Frontal cortex (tissue), 4 donors: ENCODE measurements at places on chromosomes 6 and 20. TPM values are rescaled to one million over a fixed set of nuclear protein-coding genes. Genes with fewer than 3 reads are reported as not detected.

DNA sequence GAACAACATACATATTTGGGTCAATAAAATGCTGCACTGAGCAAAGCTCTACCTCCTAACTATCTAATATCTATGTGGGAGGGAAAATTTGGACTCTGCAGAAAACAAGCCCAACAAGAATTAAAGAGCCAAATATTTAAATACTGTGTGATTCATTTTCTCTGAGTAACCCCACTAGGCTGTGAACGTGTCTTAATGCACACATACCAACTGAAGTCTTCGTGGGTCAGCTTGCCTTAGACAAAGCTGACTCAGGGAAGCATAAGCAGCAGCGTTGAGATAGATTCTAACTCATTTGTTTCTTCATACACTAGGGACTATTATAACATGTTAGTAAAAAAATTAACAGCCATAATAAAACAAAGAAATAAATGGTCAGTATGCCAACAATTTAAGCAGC lies 114.3 kb downstream of the GJA1 start:
- no peak for DNase-seq

DNA sequence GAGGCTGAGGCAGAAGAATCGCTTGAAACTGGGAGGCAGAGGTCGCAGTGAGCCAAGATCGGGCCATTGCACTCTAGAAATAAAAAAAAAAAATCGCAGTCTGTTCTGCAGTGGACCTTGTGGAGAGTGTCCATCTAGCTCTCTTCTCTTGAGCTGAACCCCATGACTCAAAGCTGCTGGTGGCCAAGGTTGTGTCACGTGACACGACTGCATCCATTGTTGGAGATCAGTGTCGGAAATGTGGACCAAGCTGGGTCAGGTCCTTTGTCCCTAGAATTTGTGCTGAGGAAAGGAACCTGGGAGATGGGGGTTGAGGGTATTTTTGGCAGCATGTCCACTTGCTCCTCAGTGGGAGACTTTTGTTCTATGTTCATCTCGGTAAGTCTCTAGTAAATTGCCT lies 564.8 kb upstream of the CDH4 start:
- DNase-seq, result no peak

GRCh38 chr20:33061658-33062028 lies 7.9 kb downstream of the BPIFB3 start:
- DNase-seq, result no peak

GRCh38 chr6:159082039-159082815 lies 37.4 kb upstream of the TAGAP start:
- no peak for DNase-seq

GRCh38 chr6:125839879-125840278 lies 49.1 kb downstream of the NCOA7 start:
- no peak for DNase-seq

- no peak for DNase-seq
These were observed 55.3 kb downstream of the FNDC1 start for GRCh38 chr6:159224452-159224851.

- DNase-seq, result no peak
These were observed 734 bp downstream of the MMS22L start for GRCh38 chr6:97282238-97282725.

DPPA5 gene
- not detected for total RNA-seq

MSH5 gene
- 2.9 TPM for total RNA-seq

LZTS3 gene
- total RNA-seq, result 13.9 TPM
